ENCODE measurements at places on chromosomes 1 and 21. TPM values are rescaled to one million over a fixed set of nuclear protein-coding genes. Genes with fewer than 3 reads are reported as not detected.

Gene PGBD5
- total RNA-seq = 1.4 TPM

Gene PHLDA3
- 358 TPM for total RNA-seq

Gene TPM3
- 294 TPM for total RNA-seq

Gene GIPC2
- 2.7 TPM for total RNA-seq

Gene LAX1
- 1.3 TPM for total RNA-seq

Gene TM2D1
- total RNA-seq = 34.9 TPM

Gene MAB21L3
- 0.22 TPM for total RNA-seq

Gene CAPZA1
- total RNA-seq = 142 TPM

Gene DUSP10
- total RNA-seq = 5.8 TPM

Gene CCSAP
- total RNA-seq = 4.4 TPM

- no peak for DNase-seq
Measured at GRCh38 chr1:199273837-199274379, 635.1 kb downstream of the PTPRC start.

GRCh38 chr1:147534386-147534785 lies 6.9 kb upstream of the BCL9 start:
- no peak for DNase-seq

DNA sequence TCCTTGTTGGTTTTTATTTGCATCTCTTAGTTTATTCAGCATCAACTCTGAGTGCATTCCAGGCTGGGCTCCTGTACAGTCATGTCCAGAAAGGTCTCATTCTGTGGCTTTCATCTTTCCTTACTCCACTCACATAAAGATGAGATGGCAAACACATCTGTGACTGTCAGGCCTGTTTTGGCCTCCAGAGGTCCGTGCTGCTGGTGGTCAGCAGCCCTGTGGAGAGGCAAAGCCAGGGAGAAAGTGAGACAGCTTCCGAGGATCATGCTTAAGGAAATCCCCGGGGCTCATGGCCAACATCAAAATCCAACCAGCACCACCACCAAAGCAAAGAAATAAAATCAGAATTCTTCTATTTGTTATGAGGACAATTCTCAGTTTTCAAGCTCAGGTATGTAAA lies 96.1 kb upstream of the HIVEP3 start:
- DNase-seq = no peak

- DNase-seq = no peak
Measured at GRCh38 chr21:42711667-42712066, 58.2 kb downstream of the PDE9A start.

DNA sequence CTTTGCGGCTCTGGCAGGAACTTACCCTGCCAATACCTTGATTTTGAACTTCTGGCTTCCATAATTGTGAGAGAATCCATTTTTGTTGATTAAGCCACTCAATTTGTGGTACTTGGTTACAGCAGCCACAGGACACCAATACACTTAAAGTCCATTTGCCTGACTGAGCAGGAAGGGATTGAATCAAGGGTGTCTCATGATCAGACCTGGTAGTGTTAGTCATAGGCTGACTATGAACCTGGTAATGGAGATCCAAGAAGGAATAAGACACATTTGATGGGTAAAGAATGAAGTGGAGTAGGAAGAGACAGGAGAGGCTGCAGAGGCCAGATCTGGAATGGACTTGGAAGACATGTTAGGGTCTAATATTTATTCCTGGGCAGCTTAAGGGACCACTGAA lies 31.2 kb upstream of the MAP1LC3C start:
- DNase-seq = no peak

DNA sequence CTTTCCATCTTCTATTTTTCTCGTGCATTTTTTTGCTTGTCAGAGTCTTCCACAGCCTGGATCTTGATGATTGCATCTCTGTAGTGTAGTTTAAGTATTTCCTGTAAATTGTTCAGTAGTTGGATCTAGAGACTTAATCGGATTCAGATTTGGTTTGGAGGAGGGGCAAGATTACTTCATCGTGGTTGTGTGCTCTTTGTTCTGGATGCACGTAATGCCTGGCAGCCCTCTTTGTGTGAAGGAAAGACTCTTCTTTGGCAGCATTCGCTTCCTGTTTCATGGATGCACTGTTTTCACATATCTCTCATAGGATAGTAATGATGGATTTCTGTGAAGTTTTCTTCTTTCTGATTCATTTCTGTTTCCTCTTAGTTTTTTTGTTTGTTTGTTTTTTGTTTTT lies 14.2 kb downstream of the SEMA4A start:
- DNase-seq = no peak

- no peak for DNase-seq
Measured at GRCh38 chr1:241870336-241870735, 22.3 kb downstream of the EXO1 start.

DNA sequence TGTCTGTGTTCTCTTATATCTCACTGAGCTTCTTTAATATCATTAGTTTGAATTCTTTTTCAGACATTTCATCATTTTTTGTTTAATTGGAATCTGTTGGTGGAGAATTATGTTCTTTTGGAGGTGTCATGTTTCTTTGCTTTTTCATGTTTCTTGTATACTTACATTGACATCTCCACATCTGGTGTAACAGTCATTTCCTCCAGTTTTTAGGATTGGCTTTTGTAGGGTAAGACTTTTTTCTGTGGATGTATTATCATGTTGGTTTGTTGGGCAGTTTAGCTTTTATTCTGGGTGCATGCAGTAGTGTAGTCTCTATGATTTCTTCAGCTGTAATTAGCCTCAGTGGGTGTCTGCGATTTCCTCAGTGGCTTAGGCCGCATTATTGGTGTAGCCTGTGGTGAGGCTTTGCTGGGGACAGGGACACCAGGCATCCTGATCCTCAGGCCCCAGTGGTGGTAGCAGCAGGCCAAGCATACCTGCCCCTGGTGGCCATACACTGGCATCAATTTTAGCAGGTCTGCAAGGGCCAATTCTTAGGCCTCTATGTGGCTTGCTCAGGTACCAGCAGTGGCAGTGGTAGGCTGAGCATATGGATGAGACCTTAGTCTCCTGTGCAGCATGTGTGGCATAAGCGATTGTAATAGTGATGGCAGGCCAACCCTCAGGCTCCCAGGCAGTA lies 77.6 kb upstream of the SAMD13 start:
- DNase-seq = no peak

- DNase-seq = no peak
Measured at GRCh38 chr1:167533851-167534300, 15.5 kb upstream of the CD247 start.

DNA sequence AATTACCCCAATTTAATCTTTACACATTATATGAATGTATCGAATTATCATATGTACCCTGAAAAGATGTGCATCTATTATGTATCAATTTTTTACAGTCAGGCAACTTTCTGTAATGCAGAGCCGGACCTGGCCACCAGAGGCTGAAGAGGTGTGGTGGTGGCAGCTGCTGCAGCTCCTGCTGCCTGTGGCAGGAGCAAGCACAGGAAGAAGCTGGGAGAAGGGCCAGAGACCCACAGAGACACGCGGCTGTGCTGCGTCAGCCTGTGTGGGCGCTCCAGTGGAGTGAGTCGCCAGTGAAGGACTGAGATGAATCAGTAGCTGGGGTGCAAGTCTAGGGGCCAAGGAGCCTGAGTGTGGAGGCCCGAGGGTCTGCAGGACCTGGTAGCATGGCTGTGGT lies 74.3 kb upstream of the COG2 start:
- no peak for DNase-seq

DNA sequence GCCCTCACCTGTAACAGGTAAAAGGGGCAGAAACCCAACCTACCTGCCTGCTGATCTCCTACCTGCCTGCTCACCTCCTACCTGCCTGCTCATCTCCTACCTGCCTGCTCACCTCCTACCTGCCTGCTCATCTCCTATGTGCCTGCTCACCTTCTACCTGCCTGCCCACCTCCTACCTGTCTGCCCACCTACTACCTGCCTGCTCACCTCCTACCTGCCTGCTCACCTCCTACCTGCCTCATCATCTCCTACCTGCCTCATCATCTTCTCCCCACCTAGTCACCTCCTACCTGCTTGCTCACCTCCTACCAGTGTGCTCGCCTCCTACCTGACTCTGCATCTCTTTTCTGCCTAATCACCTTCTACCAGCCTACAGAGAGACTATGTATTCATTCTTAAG lies 452.9 kb downstream of the MATN1 start:
- DNase-seq = peak; percentile 24

DNA sequence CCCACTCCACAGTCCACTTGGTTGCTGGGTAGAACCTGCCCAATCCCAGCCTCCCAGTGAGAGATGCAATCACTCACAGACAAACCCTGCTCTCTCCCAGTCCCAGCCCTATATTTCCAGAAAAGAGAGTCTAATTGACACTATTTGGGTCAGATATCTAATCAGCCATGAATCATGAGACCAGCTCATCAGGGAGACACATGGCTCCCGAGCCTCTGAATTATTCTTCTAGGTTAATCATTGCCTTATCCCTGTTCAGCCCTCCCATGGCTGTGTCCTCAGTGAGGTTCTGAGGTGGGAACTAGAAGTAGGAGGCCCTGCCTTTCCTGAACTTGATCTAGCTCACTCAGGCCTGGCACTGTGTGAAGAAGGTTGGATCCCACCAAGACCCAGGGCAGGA lies 49.9 kb upstream of the ZC3H12A start:
- DNase-seq = no peak

GRCh38 chr21:25449950-25450349 lies 157.3 kb downstream of the MRPL39 start:
- DNase-seq = no peak

- peak; percentile 28 for DNase-seq
Measured at GRCh38 chr1:24275510-24275909, 43.6 kb upstream of the GRHL3 start.

DNA sequence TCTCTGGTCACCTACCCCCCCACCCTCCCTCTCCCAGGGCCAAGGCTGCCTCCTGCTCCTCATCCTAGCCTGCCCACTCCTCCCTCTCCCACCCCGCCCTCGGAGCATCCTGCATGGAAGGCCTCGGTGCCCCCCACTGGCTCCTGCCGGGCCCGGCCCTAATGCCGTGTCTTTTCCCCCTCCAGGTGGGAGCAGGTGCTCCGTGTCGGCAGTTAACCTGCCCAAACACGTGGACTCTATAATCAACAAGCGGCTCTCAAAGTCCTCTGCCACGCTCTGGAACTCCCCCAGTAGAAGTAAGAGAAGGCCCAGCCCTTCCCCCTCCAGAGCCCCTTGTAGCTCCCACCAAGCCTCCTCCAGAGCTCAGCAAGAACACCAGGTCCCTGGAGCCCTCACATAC lies 18.8 kb downstream of the MAP7D1 start:
- DNase-seq = no peak

DNA sequence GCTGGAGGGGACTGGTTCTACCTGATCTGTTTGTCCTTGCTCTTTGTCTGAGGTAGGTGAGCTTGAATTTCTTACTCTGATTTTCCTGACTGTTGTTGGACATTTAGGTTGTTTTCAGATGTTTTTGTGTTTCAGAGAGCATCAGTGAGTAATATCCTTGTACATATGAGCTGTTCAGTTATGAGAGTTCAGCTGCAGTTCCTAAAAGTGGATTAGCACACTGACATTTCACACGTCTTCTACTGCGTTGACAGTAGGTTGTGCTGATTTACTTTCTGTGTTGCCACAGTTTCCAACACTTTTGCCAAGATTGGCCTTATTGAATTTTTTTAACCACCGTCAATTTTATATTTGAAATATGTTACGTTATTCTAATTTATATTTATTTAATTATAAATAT lies 27.7 kb downstream of the CXADR start:
- DNase-seq = no peak

DNA sequence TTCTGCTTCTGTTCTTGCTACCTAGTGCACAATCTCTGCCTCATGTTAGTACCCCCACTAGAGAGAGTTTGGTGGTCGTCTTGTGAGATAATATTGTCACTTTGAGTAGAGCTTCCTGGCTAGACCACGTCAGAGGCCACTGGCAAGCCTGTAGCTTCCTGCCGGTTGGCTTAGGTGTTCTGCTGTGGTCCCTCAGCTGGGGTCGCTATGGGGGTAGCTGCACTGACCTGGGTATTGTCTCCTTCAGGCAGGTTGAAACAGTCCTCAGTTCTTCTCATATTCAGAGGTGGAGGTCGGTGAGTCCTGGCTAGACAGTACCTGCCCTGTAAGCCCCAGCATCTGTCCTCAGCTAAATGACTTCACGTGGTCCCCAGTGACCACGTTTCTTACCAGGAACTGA lies 86.2 kb downstream of the C1orf94 start:
- DNase-seq = no peak

GRCh38 chr1:224873434-224874369 lies 55.8 kb upstream of the DNAH14 start:
- no peak for DNase-seq

Data from mesenteric fat pad (tissue), 1 donor.